Activated CD4-positive, alpha-beta T cell treated with anti-CD3 and anti-CD28 coated beads, Interleukin-2, amount 50 U/mL, for 16 hours (primary cell): ENCODE measurements at places on chromosomes 1 and 21.

- DNase-seq = peak; percentile 77
These were observed 45.5 kb downstream of the RABGAP1L start for GRCh38 chr1:174204697-174205308.

DNA sequence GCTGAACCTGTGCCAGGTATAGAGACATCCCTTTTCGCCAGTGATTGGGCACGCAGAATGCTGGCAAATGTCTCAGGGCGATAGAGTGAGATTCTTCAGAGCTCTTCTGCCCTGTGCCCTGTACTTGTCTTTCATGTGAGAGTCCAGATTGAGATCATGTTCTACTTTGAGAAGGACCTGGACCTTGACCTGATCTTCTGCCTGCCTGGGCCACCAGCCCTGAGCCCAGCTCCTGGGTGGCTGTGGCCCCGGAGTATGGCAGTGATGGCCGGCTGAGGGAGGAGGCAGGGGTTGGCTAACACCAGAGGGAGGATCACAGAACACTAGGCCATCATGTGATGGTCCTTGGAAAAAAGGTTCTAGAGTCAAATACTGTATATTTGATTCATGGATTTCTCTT lies 13.8 kb downstream of the STRIP1 start:
- DNase-seq = no peak

DNA sequence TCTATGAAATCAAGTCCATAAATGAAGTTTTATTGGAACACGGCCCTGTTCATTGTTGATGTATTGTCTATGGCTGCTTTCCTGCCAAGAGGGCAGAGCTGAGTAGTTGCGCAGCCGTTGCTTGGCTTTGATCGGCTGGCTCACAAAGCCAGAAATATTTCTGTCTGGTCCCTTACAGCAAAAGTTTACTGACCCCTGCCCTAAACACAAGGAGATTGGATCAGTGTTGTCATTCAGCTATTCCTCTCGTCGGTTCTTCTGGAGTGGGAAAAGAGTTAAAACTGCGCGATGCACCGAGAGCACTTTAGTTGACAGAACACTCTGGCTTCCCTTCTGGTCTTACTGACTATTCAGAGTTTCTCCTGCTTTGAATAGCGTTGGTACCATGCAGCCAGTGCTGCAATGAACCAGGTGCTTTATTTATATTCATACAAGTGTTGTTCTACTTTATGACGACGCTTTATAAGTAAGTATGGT lies 868 bp downstream of the ZBTB40 start:
- peak; percentile 20 for DNase-seq

DNA sequence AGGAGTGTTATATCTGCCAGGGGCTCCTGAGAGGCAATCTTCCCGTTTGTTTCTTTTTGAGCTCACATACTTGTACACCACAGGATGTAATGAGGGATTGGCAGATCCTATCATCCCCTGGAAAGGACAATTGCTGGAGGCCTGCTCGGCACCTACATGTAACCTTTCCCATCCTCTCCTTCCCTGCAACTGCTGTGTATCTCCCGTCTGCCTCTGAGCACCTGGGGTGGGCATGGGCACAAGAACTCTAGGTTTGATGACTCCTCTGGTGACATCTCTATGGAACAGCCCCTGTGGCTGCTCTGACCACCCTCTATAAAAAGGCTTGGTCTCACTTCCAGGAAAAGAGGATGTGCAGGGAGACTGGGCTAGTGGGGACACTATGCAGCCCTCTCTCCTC lies 25.0 kb upstream of the SMIM12 start:
- DNase-seq = no peak

- no peak for DNase-seq
These were observed 55.0 kb upstream of the TRAPPC10 start for GRCh38 chr21:43957128-43957571.
